ENCODE measurements at places on chromosomes 2 and 18.

DNA sequence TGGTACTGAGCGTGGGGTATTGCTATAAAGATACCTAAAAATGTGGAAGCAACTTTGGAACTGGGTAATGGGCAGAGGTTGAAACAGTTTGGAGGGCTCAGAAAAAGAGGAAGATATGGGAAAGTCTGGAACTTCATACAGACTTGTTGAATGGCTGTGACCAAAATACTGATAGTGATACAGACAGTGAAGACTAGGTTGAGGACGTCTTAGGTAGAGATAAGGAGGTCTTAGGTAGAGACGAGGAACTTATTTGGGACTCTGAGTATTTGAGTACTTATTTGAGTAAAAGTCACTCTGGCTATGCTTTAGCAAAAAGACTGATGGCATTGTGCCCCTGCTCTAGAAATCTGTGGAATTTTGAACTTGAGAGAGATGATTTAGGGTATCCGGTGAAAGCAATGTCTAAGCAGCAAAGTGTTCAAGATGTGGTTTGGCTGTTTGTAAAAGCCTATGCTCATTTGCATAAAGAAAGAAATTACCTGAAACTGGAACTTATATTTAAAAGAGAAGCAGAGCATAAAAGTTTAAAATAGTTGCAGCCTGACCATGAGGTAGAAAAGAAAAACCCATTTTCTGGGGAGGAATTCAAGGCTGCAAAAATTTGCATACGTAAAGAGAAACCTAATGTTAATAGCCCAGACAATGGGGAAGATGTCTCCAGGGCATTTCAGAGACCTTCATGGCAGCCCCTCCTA lies 219.6 kb downstream of the PDE1A start:
- no peak for DNase-seq

GRCh38 chr2:10120877-10121574 lies 1.5 kb upstream of the RRM2 start:
- DNase-seq = no peak

DNA sequence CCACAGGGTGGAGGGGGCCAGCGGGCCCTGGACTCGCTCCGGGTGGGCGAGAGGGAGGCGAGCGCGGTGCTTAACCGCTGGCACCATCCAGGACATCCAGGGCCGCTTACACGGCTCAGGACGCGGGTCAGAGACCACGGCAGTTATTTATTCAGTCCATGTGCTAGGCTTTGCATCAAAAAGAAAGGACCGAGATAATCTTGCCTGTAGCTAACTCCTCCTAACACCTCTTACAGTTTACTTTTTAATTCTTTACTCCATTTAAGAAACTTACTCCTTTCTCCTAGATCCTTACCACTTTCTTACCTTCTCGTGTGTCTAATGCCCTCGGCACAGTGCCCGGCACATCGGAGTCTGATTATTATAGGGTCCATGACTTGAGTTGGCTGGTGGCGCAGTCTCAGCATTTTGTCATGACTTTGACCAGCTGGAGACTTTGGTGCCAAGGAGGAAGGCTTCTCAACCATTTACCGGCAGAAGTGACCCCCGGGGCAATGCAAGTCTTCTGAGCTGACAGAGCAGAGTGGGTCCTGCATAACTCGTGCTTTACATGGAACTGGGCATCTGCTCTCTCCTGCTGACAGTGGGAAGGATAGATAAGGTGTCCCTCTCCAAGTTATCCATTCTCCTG lies 503 bp downstream of the ANXA4 start:
- DNase-seq = no peak

DNA sequence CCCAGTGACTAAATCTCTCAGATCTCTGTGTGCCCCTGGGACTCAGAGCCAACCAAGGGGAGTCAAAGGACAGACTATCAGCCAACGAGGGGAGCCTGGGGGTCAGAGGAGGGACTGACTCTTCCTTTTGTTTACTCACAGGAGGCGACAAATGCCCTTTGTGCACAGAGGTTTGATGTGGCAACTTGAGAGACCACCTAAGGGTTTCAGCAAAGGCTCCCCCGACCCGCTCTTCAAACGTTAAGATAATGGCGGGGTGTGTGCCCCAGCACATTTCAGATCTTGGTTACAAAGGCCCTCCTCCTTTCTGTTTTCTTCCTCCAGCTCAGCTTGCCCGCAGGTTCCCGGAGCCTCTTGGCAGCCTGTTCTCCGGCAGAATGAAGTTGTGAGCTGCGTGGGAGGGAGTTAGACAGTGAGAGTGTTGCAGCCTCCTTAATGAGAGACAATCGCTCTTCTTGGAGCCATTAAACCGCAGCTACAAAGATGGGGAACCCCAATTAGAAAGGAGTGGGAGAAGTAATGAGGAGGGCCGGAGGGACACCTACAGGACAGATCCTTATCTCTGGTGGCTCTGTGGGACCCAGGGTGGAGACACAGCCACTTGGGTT lies 76.2 kb downstream of the KIAA2012 start:
- no peak for DNase-seq

- DNase-seq = no peak
Measured at GRCh38 chr18:76589316-76589715, 94.3 kb upstream of the ZNF516 start.

DNA sequence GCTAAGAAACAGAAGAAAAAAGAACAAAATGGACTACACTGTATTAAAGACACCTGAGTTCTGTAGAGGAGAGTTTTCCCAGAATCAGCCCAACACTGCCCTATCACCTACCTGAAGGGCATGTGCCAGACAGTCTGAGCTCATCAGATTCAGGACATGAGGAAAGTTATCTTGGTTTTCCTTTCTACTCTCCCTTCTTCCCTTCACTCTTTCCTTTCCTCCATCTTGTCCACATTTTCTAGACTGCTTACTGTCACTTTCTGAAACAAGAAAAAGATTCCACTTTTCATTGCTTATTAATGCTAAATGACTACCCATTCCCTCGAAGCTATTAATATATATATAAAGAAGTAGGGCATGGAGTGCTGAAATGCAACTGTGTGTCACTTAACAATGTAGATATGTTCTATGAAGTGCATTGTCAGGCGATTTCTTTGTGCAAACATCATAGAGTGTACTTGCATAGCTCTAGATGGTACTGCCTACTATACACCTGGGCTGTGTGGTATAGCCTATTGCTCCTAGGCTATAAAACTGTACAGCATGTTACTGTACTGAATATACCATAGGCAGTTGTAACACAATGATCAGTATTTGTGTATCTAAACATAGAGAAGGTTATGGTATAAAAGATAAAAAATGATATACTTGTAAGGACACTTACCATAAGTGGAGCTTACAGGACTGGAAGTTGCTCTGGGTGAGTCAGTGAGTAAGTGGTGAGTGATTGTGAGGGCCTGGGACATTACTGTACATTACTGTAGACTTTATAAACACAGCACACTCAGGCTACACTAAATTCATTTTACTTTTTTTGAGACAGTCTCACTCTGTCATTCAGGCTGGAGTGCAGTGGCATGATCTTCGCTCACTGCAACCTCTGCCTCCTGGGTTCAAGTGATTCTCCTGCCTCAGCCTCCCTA lies 145.5 kb upstream of the ITGA6 start:
- DNase-seq = no peak

- DNase-seq = no peak
Measured at GRCh38 chr2:216214768-216215167, 105.6 kb downstream of the XRCC5 start.

- no peak for DNase-seq
Measured at GRCh38 chr18:78092901-78093300, 843.3 kb downstream of the GALR1 start.

DNA sequence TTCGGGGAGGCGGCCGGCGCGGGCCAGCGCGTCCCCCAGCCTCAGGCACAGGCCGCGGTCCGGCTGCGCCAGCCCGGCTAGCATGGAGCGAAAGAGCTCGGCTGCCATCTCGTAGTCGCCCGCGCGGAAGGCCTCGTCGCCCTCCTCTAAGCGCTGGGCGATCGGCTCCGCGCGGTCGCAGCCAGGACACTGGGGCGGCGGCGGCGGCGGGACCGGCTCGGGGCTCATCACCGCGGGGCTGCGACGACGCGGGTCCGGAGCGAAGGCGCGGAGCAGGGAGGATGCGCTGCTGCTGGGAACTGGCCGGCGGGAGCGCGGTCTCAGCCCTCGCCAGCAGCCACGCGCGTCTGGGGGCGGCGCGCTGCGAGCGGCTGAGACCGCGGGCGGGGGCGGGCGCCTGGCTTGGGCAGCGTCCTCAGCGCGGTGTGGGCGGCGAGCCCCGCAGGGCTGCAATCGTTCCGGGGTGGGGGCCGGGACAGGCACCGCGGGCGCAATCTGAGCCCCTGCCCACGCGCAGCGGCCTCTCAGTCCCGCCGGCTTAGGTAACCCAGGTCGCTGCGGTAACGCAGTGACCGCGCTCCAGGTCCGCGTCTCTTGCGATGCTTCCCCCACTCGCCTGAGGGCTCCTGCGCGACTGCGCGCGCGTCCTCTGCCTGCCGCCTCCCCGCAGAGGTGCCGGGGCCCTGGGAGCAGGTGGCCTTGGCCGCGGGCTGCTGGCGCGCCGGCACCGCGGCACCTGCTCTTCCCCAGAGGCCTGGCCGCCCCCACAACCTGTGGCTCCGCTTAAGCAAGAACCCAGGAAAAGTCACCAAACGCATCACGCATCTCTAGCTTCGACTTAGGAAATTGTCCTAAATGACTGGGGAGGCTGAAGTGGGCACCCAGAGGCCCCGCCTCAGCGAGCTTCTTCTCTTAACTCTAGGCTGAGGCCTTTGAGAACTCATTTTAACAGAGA lies at the start of gene LONRF2:
TSS of gene LONRF2 (minus strand) at position 636 of the 955 bp plus-strand sequence. CDS start at position 228, 408 bp downstream.
- peak; percentile 0 for DNase-seq

- no peak for DNase-seq
Measured at GRCh38 chr2:145741636-145742035, 1221.7 kb upstream of the ZEB2 start.

GRCh38 chr2:38598200-38598990 lies 4.3 kb downstream of the HNRNPLL start:
- DNase-seq = no peak

DNA sequence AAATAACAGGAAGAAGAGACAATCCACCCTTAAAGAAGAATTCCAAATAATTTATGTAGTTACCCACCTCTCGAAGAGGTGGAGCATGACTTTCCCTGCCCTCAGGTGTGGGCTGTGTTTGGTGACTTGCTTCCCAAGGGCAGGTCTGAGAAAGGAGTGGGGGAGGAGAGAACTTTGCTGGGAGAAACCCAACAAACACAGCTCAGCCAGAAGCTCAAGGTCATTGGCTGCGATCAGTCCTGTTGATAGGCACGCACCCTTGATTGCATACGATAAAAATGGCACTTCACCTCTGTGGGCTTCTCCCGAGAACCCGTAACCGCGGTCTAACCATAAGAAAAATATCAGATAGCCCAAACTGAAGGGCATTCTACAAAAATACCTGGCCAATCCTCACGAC lies 157.5 kb upstream of the ID2 start:
- DNase-seq = no peak

- DNase-seq = no peak
Measured at GRCh38 chr2:77746780-77747179, 224.6 kb upstream of the LRRTM4 start.

- no peak for DNase-seq
Measured at GRCh38 chr18:56851774-56852173, 200.6 kb downstream of the WDR7 start.

DNA sequence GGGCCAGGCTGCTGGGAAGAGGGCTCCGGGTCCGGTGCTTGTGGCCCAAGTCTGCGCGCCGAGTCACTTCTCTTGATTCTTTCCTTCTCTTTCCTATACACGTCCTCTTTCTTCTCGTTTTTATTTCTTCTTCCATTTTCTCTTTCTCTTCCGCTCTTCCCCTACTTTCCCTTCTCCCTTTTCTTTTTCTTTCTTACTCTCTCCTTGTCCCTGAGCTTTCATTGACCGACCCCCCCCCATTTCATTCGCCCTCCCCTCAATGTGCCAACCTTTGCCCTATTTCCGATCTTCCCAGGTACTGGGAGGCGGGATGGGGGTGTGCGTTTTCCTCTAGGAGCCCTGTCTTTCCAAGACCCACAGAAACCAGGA lies 1.8 kb downstream of the ONECUT2 start:
- DNase-seq = no peak

DNA sequence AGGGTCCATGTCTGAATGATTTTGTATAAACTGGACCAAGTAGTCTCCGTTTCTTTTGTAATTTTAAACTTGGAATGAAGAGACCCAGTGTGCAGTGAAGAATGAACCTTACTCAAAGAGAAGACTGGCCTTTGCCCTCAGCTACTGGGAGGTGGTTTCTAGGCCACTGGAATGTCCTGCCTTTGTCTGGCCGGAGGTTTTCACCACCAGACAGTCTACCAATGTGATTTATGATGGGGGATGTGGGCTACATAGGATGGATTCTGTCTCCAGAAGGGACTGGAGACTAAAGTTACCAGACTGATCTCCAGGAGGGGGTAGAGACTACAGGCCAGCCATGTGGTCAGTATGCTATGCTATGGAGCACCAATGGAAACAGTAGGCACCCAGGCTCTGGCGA lies 42.8 kb upstream of the RAB31 start:
- DNase-seq = no peak

DNA sequence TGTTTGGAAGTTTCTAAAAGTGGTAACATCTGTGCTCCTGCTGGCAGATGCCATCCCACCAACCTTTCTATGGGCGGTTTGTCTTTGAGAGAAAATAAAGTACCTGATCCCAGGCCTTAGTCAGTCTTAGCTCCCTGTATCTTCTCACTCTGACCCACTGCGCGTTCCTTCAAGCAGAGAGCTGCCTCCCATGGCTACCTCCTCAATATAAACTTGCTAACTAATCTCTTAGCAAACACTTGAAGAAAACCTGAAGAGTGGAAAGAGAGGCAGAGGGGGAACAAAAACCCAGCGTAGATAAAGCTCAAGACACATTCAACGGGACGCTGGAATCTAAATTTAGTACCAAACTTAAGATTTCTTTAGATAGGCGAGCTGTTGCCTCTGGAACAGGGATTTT lies 17.6 kb downstream of the ZEB2 start:
- DNase-seq = no peak

- DNase-seq = no peak
Measured at GRCh38 chr2:75012080-75012479, 53.6 kb downstream of the POLE4 start.

DNA sequence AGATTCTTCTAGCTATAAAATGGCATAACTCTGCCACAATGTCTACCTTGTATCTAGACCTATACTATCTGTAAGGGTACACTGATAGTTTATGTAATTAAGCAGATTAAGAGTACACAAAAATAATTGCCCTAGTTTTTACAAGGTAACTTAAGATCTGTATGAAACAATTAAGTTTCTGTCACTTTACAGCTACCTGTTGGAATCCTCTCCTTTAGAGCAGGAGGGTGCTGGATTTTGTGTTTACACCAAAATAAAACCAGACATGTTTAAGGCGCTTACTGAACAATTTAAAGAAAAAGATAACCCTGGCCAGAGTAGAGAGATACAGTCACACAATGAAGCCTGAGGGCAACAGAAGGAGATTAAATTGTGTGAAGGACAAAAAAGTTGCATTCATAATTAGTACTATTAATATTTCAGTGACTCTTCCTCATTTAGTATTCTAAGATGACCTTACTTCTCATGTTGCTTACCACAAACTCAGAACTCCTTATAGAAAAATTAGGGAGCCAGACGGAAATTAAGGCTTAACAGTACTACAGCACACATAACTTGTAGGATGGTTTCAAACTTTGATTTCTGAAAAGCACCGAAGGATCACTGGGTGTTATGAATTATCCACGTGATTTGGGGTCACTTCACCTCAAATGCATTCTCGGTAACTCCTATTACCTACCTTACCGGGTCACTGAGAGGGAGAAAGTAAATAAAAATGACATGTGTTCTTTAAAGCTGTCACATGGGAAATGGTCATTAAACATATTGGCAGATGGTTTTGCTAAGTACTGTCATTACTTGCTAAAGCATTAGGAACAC lies 1.0 kb downstream of the DARS1 start:
- DNase-seq = no peak
